Mesenchymal stem cell (in vitro differentiated cells and primary cell): ENCODE measurements at places on chromosomes 13 and 19.

DNA sequence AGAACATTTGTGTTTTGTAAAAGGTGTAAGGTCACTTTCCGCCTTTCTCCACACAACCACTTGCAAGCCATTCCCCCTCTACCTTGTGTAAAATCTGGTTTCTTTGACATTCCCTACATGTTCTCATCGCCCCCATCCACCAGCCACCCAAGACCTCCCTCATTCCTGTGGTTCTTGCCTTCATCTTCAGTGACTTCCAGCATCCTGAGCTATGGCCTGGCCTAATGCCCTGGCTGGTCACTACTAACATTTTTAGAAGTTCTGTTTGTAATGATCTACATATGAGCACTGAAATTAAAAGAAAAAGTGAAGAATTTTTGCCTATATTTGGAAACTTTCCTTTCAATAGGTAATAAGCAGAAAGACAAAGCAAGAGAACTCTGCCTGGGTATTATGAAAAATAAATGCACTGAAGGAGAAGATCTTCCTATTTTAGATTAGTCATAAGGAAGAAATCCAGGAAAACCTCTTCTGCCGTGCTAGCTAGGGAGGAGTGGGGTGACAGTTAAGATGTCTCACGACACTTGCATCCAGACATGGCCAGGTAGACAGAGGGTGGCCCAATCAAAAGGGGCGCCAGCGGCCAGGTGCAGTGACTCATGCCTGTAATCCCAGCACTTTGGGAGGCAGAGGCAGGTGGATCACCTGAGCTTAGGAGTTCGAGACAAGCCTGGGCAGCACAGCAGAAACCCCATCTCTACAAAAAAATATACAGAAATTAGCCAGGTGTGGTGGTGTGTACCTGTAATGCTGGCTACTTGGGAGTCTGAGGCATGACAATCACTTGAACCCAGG is 28.1 kb upstream of the MPHOSPH8 start:
- DNase-seq: no peak

GRCh38 chr19:12450844-12451243 is 10.0 kb upstream of the ZNF443 start:
- no peak for DNase-seq

DNA sequence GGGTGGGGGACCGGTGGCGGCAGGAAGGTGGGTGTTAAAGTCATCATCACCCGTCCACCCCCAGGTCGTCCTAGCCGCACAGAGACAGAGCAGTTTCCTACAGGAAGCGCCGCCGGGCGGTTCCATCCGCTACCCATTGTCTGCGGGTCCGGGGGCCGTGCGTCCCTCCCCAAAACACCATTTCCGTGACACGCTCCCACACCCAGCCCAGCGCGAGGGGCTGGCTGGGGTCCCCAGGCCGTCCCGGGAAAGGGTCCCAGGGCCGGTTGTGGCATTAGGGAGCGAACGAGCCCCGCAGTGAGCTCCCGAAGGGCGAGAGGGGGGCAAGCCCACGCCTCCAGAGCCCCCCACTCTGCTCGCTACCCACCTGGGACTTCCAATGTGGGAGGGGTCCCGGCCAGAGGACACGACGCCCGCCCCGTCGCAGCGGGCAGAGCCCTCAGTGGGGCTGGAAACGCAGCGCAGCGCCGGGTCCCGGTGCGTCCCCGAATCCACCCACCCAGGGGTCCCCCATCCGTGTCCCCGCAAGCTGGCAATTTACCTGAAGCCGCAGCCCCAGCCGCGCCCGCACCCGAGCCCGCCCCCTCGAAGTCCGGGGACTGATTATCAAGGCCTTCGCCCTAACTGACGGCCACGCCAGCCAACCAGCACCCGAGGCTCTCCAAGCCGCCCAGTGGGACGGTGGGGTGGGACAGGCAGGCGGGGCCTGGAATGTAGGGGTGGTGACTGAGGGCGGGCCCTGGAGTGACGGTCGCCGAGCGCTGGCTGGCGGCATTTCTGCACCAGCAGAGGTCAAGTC is at the start of gene KANK3:
Gene KANK3 (minus strand): TSS at position 579 of the 799 bp plus-strand sequence. CDS start 5,434 bp downstream, outside the sequence.
- DNase-seq: peak; percentile 95

GRCh38 chr13:60572855-60573254 is 175.8 kb downstream of the TDRD3 start:
- peak; percentile 9 for DNase-seq

DNA sequence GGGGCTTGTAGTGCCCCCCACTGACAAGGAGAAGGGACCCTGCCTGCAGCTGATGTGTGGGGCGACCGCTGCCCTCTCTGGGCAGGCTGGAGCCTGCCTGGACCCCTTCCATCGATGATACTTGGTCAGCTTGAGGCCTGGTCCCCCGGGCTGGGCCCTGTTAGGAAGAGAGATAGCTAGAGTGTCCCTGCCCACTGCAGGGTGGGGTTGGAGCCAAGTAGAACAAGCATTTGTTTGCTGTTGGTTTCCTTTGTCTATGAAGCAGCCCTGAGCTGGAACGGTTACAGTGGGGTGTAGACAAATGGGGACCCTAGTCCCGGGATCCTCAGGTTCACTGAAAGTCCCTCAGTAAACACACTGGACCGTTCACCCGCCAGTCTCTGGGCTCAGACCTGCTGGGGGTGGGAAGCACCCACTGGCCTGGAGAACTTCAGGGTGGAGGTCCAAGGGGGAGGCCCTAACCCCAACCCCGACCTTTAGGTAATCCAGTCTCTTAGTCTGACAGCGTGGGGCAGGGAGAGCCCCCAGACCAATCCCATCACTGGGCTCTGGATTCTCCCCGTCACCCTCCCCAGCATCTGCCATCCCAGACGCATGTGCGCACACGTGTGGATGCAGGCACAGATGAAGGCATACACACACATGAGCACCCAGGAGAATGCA is 204.8 kb upstream of the ZNF536 start:
- DNase-seq: no peak
